Activated CD8-positive, alpha-beta T cell treated with anti-CD3 and anti-CD28 coated beads for 36 hours (primary cell): ENCODE measurements at places on chromosomes 5 and 9.

GRCh38 chr5:15459200-15459599 lies 40.8 kb upstream of the FBXL7 start:
- DNase-seq, result no peak

DNA sequence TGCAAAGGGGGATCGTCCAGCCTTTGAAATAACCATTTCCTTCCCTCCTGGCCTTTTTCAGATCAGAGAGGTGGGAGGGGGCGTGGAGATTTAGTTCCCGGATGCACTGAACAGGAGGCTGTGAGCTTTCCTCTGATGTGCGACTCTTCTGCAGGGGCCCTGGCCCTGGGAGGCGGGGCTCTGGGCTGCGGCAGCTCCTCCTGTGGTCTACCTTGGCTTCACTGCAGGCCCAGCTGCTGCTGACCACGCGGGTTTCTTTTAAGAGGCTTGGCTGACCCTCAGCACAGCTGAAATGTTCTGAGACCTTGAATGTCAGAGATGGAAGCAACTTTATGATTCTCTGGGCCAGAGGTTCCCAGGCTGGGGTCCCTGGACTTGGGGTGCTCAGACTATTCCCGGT lies 27.0 kb upstream of the COL15A1 start:
- no peak for DNase-seq

GRCh38 chr5:114367029-114367428 lies 5.2 kb downstream of the KCNN2 start:
- DNase-seq, result no peak

- DNase-seq, result no peak
Measured at GRCh38 chr9:70519912-70520724, 105.7 kb upstream of the KLF9 start.

DNA sequence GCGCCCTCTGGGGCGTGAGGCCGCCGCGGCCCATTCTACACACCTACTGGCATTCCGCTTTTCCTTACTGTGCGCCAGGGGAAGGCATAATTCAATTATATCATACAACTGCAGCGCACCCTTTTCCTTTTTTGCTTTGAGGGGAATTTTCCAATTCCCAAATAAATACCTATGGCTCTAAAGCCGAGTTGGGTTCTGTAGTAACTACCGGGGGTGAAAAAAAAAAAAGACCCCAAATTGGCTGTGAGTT lies 34.1 kb upstream of the NFIB start:
- DNase-seq, result no peak

DNA sequence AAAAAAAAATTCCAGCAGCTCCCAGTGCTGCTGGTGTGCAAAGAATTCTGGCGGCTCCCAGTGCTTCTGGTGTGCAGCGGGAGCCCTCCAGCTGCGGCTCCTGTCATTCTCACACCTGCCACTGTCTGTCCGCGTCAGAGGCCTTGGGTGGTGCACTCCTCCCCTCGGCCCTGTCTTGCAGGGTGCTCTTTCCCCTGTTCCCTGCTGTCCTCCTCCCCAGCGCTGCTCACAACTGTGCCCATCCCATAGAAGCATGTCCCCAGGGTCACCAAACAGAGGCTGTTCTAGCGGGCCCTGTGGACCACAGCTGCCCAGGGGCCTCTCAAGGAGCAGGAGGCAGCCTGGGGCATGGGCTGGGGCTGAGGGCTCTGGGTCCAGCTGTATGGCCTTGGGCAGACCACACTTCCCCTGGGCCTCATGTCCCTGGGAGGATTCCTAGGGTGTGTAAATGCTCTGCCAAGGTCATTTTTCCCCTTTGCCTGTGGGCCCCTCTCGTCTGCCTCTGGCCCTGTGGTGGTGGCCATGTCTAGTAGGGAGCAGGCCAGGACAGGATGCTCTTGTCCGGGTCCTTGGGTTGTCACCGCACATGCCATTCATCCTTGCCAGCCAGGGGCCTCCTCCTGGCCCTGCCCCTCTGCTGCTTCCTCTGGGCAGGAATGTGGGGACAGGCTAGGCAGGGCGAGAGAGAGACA lies 68.2 kb downstream of the PHF2 start:
- no peak for DNase-seq

DNA sequence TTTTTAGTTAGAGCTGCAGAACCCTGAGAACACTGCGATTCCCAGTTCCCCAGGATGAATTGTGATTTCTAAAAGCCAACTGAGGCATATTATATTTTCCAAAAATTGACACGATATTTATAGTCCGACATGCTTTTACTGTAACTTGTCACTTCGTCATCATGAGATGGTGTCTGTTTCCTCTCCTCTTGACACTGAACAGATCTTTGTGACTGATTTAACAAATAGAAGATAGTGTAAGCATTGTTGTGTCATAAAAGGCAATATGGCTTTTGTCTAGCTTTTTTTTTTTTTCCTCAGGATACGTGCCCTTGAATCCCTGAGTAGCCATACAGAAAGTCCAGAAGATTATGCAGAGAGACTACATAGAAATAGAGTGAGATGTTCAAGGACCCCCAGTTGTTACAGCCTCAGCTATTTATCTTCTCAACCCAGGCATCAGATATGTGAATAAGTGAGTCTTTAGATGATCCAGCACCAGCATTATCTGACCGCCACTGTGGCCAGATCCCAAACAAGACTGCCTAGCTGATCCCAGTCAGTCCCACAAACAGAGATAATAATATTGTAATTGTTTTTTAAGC lies 27.8 kb upstream of the CCL21 start:
- DNase-seq, result no peak

DNA sequence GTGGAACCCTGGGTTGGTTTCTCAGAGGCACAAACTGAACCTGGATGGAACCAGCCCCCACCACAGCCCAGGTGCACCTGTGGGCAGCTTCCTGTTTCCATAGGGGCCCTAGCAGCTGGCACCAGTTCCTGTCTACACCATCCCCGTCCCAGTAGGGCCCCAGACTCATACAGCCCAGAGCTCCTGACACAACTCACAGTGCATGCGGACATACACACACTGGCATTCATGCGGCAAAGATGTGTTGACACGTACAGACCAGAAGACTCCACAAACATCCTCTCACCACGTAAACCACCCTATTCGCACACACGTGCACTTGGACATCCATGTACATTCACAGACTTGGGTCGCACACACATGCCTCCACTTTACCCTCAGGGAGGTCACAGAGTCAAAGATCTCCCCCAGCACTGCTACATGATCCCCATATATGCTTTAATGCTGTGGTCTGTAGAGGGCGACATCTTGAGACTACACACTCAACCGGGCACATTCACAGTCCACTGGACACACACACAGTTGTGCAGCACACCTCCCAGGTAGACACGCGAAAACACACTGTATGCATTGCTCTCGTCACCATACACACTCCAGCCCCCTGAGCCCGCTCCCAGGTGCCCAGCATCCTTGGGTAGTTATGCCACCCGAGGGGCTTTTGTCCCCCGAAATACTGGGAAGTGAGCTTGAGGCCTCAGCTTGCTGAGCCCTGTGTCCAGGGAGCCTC lies 22.4 kb downstream of the CXXC5 start:
- peak; percentile 77 for DNase-seq

DNA sequence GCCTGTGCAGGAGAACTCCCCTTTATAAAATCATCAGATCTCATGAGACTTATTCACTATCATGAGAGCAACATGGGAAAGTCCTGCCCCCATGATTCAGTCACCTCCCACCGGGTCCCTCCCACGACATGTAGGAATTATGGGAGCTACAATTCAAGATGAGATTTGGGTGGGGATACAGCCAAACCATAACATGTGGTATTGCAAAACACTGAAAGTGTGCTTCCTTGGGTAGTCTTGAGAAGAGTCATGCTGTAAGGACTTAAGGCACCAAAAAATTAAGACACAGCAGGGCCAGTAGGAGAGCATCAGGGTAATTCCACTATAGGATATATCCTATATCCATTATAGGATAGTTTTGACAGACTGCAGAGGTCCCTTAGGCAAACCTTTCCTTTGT lies 29.4 kb upstream of the GDNF start:
- no peak for DNase-seq

GRCh38 chr5:173318330-173318729 lies 9.9 kb downstream of the STC2 start:
- no peak for DNase-seq

- DNase-seq, result no peak
Measured at GRCh38 chr5:173165177-173166016, 21.1 kb downstream of the BNIP1 start.

- no peak for DNase-seq
Measured at GRCh38 chr9:107983762-107984161, 494.2 kb upstream of the KLF4 start.
